Osteoblast (primary cell): ENCODE measurements at places on chromosomes 2 and 18.

- no peak overlapping the region for H3K4me3 ChIP-seq
- no peaks in the 10 kb centered on the region for H3K4me1 ChIP-seq
- peak; percentile 72 for DNase-seq
Observed at GRCh38 chr18:79624356-79625170, 55.0 kb upstream of the CTDP1 start.

DNA sequence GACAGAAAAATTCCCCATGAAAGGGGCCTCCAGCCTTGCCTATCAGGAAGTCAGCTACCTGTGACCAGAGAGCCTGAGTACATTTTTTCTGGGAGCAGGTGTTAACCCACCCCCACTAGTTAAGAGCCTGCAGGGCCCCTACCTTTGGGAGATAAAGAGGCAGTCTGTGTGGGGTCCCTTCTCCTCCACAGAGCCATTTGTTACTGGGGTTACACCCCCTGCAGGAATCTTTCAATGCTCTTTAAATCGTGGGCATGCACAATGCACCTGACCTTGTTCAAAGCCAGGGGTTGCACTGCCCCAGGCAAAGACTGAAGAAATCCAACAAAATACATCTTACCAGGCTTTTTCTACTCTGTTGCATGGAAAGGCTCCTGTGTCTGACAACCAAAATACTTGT is 15.7 kb upstream of the LYPD6 start:
- no peak overlapping the region for H3K27ac ChIP-seq
- no peaks in the 10 kb centered on the region for H3K27me3 ChIP-seq
- no peaks in the 10 kb centered on the region for H3K36me3 ChIP-seq
- H3K4me3 ChIP-seq: no peak overlapping the region

DNA sequence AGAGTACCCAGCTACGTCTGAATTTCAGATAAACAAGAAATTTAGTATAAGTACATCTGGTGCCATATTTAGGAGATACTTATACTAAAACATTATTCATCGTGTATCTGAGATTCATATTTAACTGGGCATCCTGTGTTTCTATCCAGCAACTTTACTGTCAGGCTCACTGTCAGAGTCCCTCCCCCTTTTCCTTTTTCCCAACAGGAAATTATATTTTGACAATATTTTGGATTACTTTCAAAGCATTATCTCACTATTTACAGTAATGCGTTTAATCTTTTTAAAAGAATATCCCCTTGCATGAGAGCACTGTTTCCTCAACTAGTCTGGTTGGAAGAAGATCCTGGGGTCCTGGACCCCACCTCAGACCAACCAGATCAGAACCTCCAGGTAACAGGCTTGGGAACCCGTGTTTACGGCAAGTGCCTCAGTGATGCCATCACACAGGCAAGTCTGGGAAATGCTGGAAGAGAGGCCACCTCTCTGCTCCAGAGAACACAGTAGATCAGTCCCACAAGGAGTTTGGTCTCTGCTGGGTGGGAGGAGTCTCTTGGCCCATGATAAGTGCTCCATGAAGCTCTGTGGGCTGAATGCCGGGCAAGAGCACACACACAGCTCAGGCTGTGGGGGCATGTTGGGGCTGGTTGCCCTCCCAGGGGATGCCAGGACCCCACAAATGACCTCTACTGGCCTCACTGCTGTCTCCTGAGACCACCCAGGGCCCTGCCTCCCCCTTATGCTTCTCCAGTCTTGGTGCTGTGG is 84.2 kb upstream of the UXS1 start:
- H3K4me3 ChIP-seq: no peak overlapping the region
- DNase-seq: no peak
- no peak overlapping the region for H3K27ac ChIP-seq
- H3K36me3 ChIP-seq: no peaks in the 10 kb centered on the region
- no peaks in the 10 kb centered on the region for H3K27me3 ChIP-seq

DNA sequence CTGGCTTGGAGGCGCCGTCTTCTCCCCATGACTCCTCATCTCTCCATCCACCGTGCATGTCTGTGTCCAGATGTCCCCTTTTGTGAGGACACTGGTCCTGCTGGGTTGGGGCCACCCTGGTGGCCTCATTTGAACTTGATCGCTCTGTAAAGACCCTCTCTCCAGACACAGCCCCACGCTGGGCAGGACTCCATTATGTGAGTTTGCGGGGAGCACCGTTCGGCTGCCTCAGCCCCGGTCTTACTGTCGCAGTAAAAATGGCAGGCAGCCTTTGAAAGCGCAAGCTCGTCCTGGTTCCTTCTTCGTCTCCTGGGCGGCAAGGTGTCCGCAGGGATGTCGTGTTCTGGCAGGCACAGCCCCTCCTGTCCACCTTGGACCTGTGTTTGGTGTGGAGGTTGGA is 17.7 kb downstream of the NFATC1 start:
- no peak overlapping the region for H3K27ac ChIP-seq
- DNase-seq: no peak
- H3K4me1 ChIP-seq: no peaks in the 10 kb centered on the region
- no peaks in the 10 kb centered on the region for H3K36me3 ChIP-seq

- peak; percentile 53 for DNase-seq
- no peak overlapping the region for H3K4me3 ChIP-seq
- H3K27me3 ChIP-seq: no peaks in the 10 kb centered on the region
- H3K27ac ChIP-seq: no peak overlapping the region
- no peaks in the 10 kb centered on the region for H3K36me3 ChIP-seq
- peaks cover 24% of the 10 kb centered on the region for H3K4me1 ChIP-seq
Observed at GRCh38 chr2:55093381-55093780, 43.1 kb upstream of the RTN4 start.

- H3K4me3 ChIP-seq: no peak overlapping the region
- H3K36me3 ChIP-seq: no peaks in the 10 kb centered on the region
- DNase-seq: no peak
- no peaks in the 10 kb centered on the region for H3K4me1 ChIP-seq
- H3K27me3 ChIP-seq: no peaks in the 10 kb centered on the region
- no peak overlapping the region for H3K27ac ChIP-seq
Observed at GRCh38 chr2:1484131-1484884, 71.0 kb downstream of the TPO start.

GRCh38 chr2:131753640-131754561 is 226.2 kb downstream of the CCDC74A start:
- H3K27me3 ChIP-seq: no peaks in the 10 kb centered on the region
- DNase-seq: no peak
- no peaks in the 10 kb centered on the region for H3K4me1 ChIP-seq
